ENCODE measurements at places on chromosomes 16 and 17. TPM values are rescaled to one million over a fixed set of nuclear protein-coding genes. Genes with fewer than 3 reads are reported as not detected.

MT1A gene
- 0.78 TPM for polyA plus RNA-seq

ETV4 gene
- polyA plus RNA-seq, result 17.1 TPM

ARL5C gene
- polyA plus RNA-seq, result 0.34 TPM

KRTAP2-2 gene
- not detected for polyA plus RNA-seq

NLRC3 gene
- polyA plus RNA-seq, result 3.0 TPM

CBLN1 gene
- polyA plus RNA-seq, result 0.18 TPM

GCSH gene
- polyA plus RNA-seq, result 65.6 TPM

GP2 gene
- polyA plus RNA-seq, result 0.07 TPM

EPOP gene
- 1.7 TPM for polyA plus RNA-seq

PMFBP1 gene
- polyA plus RNA-seq, result 3.0 TPM

Data from left lung (tissue), 14 donors.